ENCODE measurements at places on chromosomes 3 and 15.

GRCh38 chr3:103786296-103786695, 1351.5 kb downstream of the ZPLD1 start:
- no peak for DNase-seq

GRCh38 chr3:27115352-27115751, 253.8 kb downstream of the NEK10 start:
- DNase-seq: no peak

DNA sequence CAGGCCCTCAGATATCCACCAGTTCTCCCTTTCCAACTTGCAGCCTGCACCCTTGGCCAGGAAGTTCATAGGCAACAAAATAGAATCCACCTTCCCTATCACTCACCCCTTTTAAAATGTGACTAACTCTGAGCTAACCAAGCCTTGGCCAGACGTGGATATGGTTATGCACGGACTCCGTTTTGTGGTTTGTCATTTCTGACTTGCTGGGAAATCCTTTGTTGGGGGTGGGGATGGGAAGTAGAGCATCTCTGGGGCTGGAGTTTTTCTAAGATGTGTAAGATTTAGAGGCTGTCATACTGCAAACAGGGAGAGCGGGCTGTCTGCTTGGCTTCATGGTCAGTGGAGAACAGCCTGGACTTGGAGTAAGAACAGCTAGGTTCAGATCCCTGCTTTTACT, 62.6 kb downstream of the SMAD3 start:
- DNase-seq: no peak

DNA sequence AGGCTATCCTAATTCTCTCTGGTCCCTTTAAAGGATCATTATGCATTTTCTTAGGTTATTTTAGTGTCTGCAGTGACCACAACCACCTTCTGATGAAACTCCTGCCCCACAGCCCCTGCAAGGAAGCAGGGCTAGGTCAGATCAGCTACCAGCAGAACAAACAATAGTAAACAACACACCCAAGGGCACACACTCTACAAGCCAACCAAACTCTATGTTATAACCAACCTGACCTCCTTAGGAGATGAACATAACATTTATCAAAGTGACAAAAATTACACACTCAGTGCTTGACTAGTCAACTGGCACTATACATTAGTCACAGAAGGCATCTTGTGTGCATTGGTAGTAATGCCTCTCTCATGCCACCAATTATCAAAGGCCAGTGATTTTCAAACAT, 17.3 kb downstream of the DENND6A start:
- no peak for DNase-seq

GRCh38 chr3:12957339-12957738, 115.9 kb downstream of the IQSEC1 start:
- DNase-seq: no peak

GRCh38 chr15:59976480-59977271, 27.4 kb upstream of the FOXB1 start:
- no peak for DNase-seq

DNA sequence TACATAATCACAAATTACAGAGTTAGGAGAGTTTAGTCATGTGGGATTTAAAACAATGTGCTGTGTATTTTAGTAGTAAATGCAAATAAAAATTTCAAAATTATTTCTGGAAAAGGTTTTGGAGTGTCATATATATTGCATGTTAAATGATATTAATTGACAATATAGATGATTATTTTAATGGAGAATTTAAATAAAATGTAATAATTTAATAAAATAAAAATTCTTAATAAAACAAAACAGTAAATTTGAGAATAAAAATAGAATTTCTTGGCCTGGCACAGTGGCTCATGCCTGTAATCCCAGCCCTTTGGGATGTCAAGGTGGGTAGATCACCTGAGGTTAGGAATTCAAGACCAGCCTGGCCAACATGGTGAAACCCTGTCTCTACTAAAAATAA, 1442.8 kb upstream of the ALCAM start:
- DNase-seq: no peak

- DNase-seq: no peak
Observed at GRCh38 chr3:23075496-23075895, 127.6 kb upstream of the UBE2E2 start.

DNA sequence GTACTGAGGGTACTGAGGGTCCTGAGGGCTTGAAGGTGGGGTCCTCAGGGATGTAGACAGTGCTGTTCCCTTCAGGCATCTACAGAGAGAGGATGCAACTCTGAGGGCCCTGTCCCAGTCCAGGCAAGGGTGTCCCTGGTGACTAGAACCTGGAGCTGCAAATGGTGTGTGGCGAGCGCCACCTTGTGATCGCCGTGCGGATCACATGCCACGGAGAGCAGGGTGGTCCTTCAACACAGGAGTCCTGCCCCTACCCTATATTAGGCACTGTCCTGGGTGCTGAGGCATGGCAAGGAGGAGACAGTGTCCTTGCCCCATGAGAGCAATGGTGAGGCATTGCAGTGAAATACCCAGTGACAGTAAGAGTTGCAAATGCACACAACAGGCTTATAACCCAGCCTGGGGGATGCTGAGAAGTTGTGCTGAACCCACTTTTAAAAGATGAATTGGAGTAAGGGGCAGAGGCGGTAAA, 23.6 kb downstream of the RHCG start:
- no peak for DNase-seq

DNA sequence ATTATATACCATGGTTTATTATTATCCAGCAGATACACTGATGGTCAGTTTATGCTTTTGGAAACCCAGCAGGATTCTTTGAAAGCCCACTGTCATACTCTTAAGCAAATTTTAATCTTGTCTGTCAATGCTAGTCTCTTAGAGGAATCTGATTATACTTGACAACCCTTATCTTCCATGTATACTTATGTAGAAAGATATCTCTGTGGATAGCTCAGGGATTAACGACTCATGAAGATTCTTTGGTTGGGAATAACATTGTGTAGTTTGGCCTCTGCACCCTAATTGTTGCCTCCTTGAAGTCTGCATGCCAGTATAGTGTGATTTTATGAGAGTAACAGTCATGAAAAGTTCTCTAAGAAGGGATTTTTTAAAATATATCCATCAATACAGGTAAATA, 33.0 kb downstream of the FILIP1L start:
- no peak for DNase-seq

- DNase-seq: no peak
Observed at GRCh38 chr15:92813485-92813884, 86.6 kb upstream of the CHD2 start.
